ENCODE measurements at places on chromosomes 13 and 19. TPM values are rescaled to one million over a fixed set of nuclear protein-coding genes. Genes with fewer than 3 reads are reported as not detected.

Gene ZNF549
- 9.5 TPM for total RNA-seq

Gene CCL25
- total RNA-seq: not detected

Gene ZNF260
- total RNA-seq: 8.0 TPM

Gene FOSB
- total RNA-seq: 6.2 TPM

Gene PRSS57
- total RNA-seq: not detected

Gene ZNF541
- under 0.01 TPM for total RNA-seq

Gene SYCN
- not detected for total RNA-seq

Gene ABHD8
- 7.5 TPM for total RNA-seq

Gene LIN37
- total RNA-seq: 4.4 TPM

Gene IQCN
- total RNA-seq: 0.23 TPM

Gene ZNF491
- total RNA-seq: 2.8 TPM

Gene ZNF317
- 12.1 TPM for total RNA-seq

Gene PDX1
- total RNA-seq: not detected

Gene ACP7
- 0.23 TPM for total RNA-seq

Gene CEACAM4
- total RNA-seq: not detected

Gene ODAD3
- total RNA-seq: 0.94 TPM

Gene TNFRSF19
- total RNA-seq: 0.68 TPM

Gene TNFSF9
- 0.30 TPM for total RNA-seq

Gene RGL3
- 1.5 TPM for total RNA-seq

Gene DZIP1
- 27.1 TPM for total RNA-seq

Gene CRB3
- 0.08 TPM for total RNA-seq

Gene GAPDHS
- not detected for total RNA-seq

Gene SMIM44
- total RNA-seq: not detected

Gene IRF3
- total RNA-seq: 55.8 TPM

Gene EPS8L1
- total RNA-seq: not detected

Gene FRY
- 11.6 TPM for total RNA-seq

Gene ZNF560
- under 0.01 TPM for total RNA-seq

Gene CYP4F8
- total RNA-seq: not detected

Gene ZFR2
- total RNA-seq: not detected

Gene SSC5D
- 5.7 TPM for total RNA-seq

Gene KLC3
- total RNA-seq: 0.23 TPM

Gene MBD3L2
- not detected for total RNA-seq

Gene MUC16
- not detected for total RNA-seq

Gene PSG1
- total RNA-seq: 1.2 TPM

Gene SOX1
- not detected for total RNA-seq

Gene NCAN
- not detected for total RNA-seq

Gene SMIM24
- total RNA-seq: not detected

Gene CD70
- total RNA-seq: not detected

Gene CYP4F2
- total RNA-seq: not detected

Gene UBL3
- total RNA-seq: 13.5 TPM

Gene GIPR
- total RNA-seq: not detected

Gene APBA3
- 9.4 TPM for total RNA-seq

Gene COG6
- total RNA-seq: 17.4 TPM

Gene YJU2
- 11.0 TPM for total RNA-seq

Gene IZUMO2
- not detected for total RNA-seq

Gene ATP4A
- not detected for total RNA-seq

Gene CYP2A7
- not detected for total RNA-seq

Gene PEPD
- total RNA-seq: 108 TPM

Gene CAMSAP3
- not detected for total RNA-seq

Gene PGLYRP2
- total RNA-seq: not detected

Gene SLC35E1
- total RNA-seq: 15.9 TPM

Gene ZIC5
- total RNA-seq: not detected

Gene ZNF414
- 2.2 TPM for total RNA-seq

Gene MEIS3
- 48.6 TPM for total RNA-seq

Gene SLC10A2
- total RNA-seq: not detected

Gene POU2F2
- total RNA-seq: 0.08 TPM

Gene GIPC3
- 0.08 TPM for total RNA-seq

Gene PRR20D
- not detected for total RNA-seq

Gene ZNF667
- total RNA-seq: 4.3 TPM

Gene NXNL1
- total RNA-seq: not detected

Data from smooth muscle cell of the coronary artery (primary cell).